ENCODE measurements at places on chromosomes 1 and 21. TPM values are rescaled to one million over a fixed set of nuclear protein-coding genes. Genes with fewer than 3 reads are reported as not detected.

NBPF14 gene
- 9.4 TPM for total RNA-seq

KIAA0040 gene
- 4.2 TPM for total RNA-seq

IRF6 gene
- total RNA-seq, result 43.8 TPM

CD48 gene
- total RNA-seq, result not detected

F3 gene
- total RNA-seq, result 246 TPM

Measured in epithelial cell of proximal tubule (primary cell).